HFFc6 (cell line): ENCODE measurements at places on chromosomes 13 and 19. TPM values are rescaled to one million over a fixed set of nuclear protein-coding genes. Genes with fewer than 3 reads are reported as not detected.

DNA sequence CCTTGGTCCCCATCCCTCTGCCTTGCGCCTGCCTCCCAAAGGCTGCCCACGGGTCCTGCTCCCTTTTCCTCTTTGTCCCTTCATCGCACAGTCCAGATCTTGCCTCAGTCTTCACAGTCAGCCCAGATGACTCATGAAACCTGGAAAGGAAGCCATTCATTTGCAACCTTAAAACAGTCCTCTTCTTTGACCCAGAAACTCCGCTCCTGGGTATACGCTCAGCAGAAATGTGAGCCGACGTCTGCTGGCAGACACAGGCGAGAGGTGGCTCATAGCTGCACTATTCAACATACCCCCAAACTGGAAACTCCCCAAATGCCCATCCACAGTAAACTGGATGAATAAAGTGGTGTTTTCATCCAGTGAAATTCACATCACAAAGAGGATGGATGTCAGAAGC, 13.6 kb upstream of the PEPD start:
- no peak for DNase-seq

DNA sequence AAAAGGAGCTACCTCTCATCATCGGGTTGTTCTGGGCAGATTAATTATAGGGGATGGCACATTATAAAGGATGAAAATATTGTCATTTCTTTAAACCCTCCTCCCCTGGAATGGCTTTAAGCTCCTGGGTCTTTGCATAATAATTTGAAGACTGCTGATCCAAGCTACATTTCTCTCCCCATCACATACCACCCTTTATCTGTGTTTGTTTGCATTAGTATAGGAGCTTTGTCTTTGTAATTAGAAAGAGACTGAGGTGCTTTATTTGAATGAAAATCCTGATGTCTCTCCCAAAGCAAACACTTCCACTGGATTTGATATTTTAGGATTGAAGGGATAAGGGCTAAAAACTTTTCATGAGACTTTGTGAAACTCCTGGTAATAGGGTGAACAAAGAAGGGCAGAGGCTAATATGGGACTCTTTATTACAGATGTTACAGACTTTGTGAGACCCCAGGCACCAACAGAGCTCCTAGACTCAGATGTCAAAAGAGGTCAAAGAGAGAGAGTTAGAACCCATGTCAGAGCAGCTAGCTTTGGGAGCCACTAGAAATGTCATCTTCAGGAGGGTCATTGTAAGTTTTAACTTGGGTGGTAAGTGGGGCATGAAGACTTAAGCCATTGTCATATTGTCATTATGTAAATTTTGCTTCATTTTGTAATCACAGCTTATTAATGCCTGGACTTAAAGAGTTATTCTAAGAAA, 75.3 kb upstream of the RXFP2 start:
- no peak for DNase-seq

- DNase-seq: no peak
Observed at GRCh38 chr13:21149568-21149967, 26.8 kb downstream of the SKA3 start.

The SYNGR4 gene
- total RNA-seq: not detected in 2 replicates

GRCh38 chr19:54298357-54299125, 14.4 kb downstream of the LILRA5 start:
- DNase-seq: no peak

- no peak for DNase-seq
Observed at GRCh38 chr19:48625891-48626327, 6.6 kb downstream of the SPHK2 start.

DNA sequence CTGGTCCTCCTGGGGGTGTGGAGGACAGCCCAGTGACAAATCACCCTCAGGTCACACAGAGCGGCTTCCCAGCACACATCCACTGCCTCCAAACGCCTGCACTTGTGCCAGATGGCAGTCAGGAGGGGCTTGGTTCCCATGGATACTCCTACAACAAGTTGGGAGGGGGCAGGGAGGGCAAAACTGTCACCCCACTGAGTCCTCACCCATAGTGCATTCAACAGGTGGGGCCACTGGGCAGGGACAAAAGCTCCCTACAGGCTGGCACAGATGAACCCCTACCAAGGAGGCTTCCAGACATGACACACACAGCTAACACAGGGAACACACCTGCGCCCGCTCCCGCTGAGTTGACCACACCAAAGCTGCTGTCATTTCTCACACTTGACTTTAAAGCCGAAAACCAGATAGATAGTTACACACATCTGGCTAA, 120.5 kb downstream of the STK24 start:
- DNase-seq: no peak

DNA sequence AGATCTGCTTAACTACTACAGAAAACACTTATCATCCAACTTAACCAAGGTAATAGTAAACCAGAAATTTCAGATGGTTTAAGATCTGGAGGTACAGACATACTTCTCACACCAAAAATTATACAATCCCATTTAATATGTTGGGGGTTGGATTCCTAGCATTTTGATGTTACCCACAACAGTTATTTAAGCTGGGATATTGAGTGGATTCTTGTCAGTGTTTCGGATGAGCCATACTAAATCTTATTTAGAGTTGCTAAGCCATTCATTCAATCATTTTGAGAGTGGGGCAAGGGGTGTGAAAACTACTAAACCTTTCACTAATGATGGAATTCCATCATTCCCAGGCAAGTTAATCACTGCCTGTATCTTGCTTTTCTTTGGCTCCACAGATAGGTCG, 40.6 kb downstream of the KATNAL1 start:
- DNase-seq: no peak

GRCh38 chr13:113398963-113399754, 35.2 kb upstream of the GRTP1 start:
- no peak for DNase-seq

- DNase-seq: no peak
Observed at GRCh38 chr19:53102206-53102755, 941 bp downstream of the ZNF160 start.

GRCh38 chr19:10864538-10864899, 6.8 kb upstream of the CARM1 start:
- DNase-seq: peak; percentile 66

- DNase-seq: peak; percentile 42
Observed at GRCh38 chr13:51895906-51896888, 34.4 kb downstream of the CCDC70 start.

GRCh38 chr19:10431254-10431942, 11.1 kb downstream of the PDE4A start:
- no peak for DNase-seq
